NK-92 treated with Interleukin-12 subunit alpha and Interleukin-12 subunit beta, amount 100 ng/mL, for 24 hours (cell line): ENCODE measurements at places on chromosomes 11 and 22.

DNA sequence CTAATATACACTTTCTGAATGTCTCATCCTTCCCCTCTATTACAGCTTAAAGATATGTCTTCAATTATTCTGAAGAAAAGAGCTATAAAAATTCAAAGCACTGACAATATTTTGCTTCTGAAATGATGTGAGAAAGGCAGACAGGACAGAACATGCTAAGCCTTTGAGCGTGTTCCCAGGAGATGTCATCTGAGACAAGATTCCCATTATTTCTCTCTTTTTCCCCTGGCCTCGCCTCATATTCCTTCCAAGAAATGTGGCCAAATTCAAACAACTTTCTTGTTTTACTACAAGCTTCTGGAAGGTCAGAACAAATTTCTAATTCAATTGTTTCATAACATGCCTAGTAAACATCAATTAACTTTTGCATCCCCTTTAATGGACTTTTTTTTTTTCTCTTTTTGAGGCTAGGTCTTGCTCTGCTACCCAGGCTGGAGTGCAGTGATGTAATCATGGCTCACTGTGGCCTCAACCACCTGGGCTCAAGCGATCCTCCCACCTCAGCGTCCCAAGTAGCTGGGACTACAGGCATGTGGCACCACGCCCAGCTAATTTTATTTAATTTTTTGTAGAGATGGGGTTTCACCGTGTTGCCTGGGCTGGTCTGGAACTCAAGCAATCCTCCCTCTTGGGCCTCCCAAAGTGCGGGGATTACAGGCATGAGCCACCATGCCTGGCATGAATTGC, 37.1 kb upstream of the NFRKB start:
- DNase-seq: no peak

DNA sequence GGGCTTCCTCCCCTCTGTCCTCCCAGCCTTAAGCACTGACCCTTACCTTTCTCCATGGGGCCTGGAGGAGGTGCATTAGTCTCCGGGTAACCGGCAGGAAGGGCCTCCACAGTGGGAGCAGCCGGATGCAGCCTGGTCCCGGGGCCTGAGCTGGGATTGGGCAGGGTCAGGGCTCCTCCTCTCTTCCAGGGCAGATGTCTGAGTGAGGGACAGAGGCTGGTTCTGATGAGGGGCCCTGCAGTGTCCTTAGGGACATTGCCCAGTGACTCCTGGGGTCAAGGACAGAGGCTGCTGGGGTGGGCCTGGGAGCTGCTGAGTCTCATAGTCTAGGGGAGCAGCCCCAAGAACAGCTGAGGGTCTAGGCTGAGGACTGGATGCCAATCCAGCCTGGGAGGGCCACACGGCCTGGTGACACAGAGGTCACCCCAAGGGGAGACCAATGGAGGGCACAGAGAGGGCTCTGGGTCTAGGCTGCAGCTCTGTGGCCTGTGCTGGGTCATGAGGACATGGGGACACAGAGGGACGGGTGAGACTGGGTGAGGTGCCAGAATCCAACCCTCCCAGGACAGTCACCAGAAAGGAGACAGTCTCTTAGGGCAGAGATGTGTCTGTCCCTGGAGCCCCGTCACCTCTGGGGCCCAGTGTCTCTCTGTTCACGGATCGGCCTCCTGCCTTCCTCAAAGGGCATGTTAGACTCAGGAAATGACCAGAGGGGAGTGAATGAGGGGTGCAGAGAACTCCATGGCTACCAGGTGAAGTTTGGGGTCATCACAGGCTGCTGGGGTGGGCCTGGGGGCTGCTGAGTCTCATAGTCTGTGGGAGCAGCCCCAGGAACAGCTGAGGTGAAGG, 6.5 kb downstream of the IGLL5 start:
- no peak for DNase-seq

DNA sequence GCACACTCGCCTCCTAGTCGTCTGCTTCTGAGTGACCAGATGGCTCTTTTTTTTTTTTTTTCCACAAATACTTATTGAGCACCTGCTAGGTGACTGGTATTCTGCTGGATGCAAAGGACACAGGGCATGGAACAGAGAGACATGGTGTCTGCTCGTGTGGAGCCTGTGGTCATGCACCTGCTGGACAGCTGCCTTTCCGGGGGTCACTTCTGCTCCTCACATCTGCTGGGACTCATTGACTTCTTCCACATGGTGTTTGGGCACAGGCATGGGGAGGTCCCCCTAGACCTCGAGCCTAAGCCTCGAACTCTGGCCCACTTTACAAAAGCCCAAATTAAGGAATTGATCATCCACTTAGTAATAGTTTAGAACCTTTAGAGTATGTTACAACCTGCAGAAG, 39.5 kb upstream of the EMID1 start:
- DNase-seq: no peak

DNA sequence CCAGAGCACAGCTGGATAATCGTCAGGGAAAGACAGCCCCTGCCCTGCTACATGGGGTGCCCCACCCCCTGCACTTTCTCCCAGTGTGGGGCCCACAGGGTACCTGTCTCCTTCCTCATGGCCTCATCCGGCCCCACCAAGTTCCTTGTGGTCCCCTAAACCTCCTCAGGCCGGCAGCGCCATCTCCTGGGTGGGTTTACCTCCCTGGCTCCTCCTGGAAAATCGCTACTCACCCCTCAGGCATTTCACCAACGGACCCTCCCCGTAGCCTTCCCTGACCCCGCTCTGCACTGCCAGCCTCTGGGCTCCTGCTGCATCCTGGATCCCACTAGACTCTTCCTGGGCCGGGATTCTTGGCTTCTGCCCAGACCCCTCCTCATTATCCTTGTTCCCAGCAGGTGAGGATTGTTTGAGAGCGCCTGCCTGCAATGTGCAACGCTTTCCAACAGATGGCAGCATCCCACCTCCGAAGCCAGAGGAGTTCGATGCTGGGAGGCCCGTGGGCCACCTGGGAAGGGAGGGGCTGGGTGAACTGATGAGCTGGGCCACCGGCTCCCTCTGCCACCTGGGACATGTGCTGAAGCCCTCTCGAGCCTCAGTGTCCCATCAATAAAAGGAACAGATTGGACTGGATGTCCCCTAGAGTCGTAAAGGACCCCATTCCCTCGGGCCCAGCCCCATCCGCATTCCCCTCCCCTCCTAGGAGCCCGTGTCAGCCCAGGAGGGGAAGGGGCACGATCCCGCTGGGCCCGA, 44.2 kb upstream of the TTLL12 start:
- DNase-seq: peak; percentile 33

DNA sequence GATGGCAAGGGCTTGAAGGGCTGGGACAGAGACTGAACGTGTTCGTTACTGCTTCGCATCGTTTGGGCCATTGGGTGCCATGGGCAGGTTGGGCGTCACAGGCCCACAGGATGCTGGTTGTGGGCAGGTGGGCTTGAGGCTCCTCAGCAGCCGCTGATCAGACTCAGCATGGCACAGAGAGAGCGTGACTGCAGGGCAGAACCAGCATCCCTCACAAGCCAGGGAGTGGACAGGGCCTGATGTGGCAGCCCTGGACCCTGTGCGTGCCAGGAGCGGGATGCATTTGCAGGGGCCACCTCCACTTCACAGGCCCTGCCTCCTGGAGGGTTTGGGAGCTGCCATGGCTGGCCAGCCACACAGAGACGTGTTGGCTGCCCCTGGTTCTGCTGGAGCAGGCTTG, 1228.3 kb downstream of the BRD1 start:
- DNase-seq: no peak

GRCh38 chr11:45801723-45802315, 3.1 kb upstream of the SLC35C1 start:
- DNase-seq: no peak

DNA sequence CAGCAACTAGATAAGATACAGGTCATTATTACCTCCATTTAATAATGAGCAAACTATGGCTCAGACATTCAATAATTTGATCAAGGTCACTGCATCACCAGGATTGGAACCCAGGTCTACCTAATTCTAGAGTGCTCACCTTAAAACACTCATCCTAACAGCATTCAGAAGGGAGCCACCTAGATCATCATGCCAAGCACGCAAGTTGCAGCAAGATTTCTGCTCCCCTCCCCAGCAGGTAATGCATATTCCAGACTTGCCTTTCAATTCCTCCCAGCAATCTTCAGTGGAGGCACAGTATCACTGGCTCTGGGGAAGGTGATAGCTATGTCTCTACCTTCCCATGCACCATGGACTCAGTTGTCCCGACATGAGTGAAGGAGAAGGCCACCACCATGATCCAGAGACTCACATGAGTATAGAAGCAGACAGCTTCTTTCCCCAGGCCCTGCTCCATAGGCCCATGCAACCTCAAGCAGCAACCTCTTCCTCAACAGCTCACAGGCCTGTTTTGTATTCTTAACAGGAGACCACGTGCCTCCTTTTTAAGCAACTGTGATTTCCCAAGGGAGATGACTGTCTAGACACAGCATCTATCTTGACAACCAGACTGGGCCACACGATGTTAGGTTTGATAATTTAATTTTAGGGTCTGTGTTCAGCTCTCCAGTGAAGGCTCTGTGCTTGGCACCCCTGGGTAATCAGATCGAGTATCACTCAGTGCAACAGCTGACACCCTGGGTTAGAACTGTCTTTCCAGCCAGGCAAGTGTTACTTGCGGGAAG, 36.4 kb downstream of the RAB30 start:
- no peak for DNase-seq

- DNase-seq: peak; percentile 1
Observed at GRCh38 chr22:26398741-26399153, 30.3 kb upstream of the ASPHD2 start.

- no peak for DNase-seq
Observed at GRCh38 chr11:79857377-79858214, 416.8 kb upstream of the TENM4 start.

DNA sequence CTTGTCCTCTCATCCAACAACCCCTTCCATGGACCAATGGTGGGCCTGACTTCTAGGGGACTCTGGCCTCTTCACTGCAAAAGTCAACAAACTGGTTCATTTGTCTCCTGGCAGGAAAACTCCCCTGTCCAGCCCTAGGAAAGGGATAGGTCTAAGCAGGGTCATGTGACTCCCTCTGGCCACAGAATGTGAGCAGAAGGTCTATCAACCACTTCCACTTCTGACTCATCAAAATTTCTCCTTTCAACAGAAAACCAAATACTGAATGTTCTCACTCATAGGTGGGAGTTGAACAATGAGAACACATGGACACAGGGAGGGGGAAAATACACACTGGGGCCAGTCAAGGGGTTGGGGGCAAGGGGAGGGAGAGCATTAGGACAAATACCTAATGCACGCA, 1.3 kb upstream of the ISX start:
- no peak for DNase-seq

GRCh38 chr22:48320683-48321451, 1506.8 kb downstream of the BRD1 start:
- no peak for DNase-seq

- no peak for DNase-seq
Observed at GRCh38 chr22:49685686-49686085, 142.0 kb downstream of the BRD1 start.

DNA sequence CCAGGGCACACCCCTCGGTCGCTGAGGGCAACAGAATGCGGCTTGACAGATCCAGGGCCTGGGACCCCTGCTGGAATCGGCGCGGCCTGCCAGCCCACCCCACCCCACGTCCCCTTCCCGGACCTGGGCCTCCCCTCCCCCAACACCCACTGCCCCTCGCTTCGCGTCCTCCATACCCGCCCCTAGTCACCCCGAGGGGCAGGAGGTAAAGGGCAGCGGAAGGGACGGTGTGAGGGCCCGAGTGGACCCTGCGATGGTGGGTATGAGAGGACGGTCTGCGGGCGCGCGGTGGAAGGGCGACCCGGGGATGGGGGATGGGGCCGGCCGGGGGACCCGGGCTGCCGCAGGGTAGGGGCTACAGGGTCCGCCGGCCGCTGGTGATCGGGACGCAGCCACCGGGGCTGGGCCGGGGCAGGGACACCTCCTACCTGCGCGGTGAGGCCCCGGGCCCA, 311 bp downstream of the APBB1 start:
- DNase-seq: no peak

DNA sequence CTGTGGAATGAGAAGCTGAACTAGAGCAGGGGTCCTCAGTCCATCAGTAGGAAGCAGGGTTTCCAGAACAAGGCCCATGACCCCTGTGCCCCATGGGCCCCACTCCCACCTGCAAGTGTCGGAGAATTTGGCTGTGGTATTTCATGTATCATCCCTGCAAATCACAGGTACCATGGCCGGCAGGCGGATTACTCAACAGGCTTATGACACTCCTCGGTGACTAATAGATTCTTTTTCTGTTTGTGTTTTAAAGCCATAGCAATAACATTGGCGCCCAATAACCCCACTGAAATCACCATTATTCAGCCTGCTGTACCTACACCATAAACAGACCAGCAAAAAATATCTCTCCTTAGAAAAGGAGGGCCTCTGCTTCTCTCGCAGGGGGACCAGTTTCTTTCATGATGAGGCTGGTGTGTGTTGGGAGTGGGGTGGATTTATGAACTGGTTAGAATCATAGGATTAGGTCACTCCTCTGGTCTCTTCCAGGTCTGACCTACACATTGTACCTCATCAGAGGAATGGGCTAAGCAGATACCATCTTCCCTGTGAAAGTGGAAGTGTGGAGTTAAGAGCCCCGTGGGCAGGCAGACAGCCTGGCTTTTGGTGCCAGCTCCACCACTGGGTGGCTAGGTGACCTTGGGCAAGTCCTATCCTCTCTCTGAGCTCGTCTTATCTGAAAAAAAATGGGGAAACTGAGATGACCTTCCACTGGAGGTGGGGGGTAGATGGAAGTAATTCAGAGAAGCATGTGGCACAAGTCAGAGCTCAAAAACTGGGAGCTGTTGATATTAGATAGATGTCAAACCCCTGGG, 60.2 kb upstream of the WNT11 start:
- DNase-seq: peak; percentile 20
